ENCODE measurements at places on chromosomes 16 and 17.
A peak's percentile ranks its signal among the peaks of the same experiment; 100 is the strongest.

DNA sequence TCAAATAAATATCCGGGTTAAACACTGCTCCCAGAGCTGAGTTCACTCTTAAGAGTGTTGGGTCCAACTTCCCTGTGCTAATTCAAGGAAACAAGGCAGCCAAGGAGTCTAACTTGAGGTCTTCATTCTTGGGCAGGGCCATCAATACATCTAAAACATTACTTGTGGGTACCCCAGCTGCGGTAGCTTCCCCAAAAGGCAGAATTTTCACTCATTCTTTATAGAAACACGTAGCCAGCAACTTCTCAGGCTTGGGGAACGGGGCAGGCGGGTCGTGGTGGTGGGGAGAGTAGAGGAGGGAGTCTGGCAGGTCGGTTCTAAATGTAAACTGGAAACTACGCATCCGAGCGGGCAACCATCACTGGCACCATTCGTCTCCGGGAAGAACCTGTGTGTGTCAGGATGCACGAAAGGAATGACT lies 666 bp upstream of the METTL9 start:
- no peak for DNase-seq

GRCh38 chr17:48617471-48618255 lies 2.6 kb upstream of the HOXB8 start:
- no peak for DNase-seq

- DNase-seq = no peak
Measured at GRCh38 chr16:11907160-11907970, 8.4 kb downstream of the GSPT1 start.

- no peak for DNase-seq
Measured at GRCh38 chr16:75402821-75403475, 30.4 kb downstream of the CFDP1 start.

- no peak for DNase-seq
Measured at GRCh38 chr17:17416400-17417360, 60.1 kb upstream of the MED9 start.

GRCh38 chr17:69057280-69057679 lies 3.4 kb downstream of the ABCA9 start:
- no peak for DNase-seq

GRCh38 chr17:36611345-36612072 lies 10.1 kb downstream of the MRM1 start:
- no peak for DNase-seq

DNA sequence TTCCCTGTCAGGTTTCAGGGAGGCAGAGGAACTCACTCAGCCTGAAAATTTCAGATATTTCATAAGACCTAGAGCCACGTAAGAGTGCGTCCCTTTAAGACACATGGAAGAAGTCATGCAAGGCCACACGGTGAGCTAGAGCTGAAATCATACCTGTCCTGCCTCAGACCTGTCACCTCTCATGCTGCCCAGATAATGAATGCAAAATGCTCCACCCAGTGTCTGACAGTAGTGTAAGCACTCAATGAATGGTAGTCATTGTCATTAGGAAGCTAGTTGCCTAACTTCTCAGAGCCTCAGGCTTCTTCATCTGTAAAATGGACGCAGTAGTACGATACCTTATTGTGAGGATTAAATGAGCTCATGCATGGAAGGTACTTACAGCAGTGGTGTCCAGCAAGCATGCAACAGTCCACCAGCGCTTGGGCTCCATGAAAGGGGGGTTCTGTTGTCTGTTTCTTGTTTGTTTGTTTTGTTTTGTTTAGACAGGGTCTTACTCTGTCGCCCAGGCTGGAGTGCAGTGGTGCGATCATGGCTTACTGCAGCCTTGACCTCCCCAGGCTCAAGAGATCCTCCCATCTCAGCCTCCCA lies 60.7 kb downstream of the WSB1 start:
- no peak for DNase-seq

DNA sequence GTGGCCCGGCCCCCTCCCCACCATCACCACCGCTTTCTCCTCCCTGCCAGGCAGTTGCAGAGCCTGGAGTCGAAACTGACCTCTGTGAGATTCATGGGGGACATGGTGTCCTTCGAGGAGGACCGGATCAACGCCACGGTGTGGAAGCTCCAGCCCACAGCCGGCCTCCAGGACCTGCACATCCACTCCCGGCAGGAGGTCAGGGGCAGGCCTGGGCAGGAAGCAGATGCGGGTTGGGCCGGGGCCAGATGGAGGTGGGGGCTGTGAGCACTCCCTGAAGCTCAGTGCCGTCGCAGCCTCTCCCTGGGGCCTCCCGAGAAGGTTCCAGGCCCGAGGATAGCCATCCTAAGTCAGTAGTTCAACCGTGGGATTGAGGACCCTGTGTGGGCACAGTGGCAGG lies 14.2 kb upstream of the ADGRG3 start:
- no peak for DNase-seq

DNA sequence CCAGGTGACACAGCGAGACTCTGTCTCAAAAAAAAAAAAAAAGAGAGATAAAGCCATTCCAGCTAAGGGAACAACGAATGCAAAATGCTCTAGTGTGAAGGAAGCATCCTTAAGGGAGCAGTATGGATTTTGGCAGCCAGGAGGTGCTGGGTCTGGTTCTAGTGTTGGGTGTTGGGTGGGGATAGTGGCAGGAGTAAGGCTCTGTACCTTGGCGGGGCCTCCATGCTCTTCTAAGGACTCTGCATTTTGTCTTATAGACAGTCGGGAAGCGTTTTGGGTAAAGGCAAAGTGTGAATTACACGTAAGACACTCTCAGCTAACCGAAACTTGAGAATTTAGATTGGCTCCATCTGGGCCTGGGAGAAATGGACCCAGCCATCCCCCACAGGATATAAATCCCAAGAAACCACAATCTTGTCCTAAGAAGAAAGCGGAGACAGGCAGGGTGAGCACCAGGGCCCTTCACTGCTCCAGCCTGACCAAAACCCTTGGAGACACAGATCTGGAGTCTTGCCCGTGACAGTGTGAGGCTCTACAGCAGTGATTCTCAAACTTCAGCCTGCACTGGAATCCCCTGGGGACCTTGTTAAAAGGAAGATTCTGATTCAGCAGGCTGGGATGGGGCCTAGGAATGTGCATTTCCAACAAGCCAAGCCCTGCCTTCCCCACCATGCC lies 33.1 kb upstream of the PHB1 start:
- no peak for DNase-seq

GRCh38 chr17:8124350-8125153 lies 646 bp upstream of the HES7 start:
- DNase-seq = no peak

- peak; percentile 79 for DNase-seq
Measured at GRCh38 chr16:11224894-11225676, 30.9 kb downstream of the SOCS1 start.

DNA sequence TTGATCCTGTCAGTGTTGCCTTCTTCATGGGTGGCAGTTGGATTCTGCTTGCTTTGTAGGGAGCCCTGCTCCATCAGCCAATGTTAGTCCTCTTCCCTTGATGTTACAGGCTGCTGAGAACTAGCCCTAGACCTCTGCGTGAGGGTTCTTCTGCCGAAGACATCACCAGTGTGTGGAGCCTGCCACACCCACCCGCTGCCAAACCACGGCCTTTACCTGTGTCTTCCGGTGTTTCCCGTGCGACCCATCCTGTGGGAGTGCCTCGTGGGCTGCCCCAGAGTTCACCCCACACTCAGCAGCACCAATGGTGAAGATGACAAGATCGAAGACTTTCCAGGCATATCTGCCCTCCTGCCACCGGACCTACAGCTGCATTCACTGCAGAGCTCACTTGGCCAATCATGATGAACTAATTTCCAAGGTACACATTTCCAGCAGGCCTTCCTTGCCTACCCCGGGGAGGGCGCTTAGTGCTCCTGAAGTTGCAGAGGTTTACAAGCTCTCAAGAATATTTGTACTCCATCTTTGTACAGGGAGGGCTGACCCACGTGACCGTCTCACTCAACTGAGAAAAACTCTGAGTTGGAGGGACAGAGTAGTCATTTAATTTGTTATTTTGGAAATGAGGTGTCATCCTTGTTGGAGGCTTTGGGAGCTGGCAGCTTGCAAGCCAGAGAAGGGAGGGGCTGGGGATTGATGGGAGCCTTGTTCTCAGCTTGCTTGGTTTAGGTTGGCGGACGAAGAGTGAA lies 21.8 kb downstream of the YPEL2 start:
- no peak for DNase-seq

- peak; percentile 30 for DNase-seq
Measured at GRCh38 chr17:5097101-5097834, 14.4 kb downstream of the ZNF232 start.

DNA sequence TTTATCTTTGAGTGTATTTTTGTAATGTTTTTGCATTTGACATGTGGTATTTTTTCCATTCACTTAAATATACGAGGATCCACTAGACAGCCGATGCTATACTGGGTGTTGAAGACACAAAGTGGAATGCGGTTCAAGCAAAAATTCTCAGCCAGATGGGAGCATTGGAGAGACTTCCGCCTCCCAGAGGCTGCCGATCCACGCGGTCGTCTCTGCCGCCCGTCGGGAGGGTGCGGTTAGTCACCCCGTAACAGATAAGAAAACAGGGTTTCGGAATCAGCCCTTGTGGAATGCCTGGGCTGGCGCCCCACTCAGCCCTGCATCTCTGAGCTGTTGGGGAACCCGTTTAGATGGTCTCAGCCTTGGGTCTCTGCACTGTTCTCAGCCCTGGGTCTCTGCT lies 7.3 kb downstream of the GSE1 start:
- no peak for DNase-seq

DNA sequence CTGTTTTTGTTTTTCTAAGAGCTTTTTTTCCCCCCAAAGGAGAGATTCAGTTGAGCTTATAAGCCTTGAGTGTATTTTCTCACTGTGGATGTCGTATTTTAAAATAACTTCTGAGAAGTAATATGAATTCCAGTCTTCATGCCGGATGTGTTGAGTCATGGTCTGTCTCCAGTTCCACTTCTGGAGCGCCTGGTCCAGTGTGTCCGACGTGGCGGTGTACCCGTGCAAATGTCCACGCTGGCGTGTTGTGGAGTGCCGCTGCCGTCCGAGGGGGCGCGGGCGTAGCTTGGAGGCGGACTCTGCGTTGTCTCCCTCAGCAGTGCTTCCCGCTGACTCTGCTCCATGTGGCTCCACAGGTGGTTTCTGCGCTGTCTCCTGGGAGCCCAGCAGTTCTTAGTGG lies 60.9 kb upstream of the ZNF750 start:
- no peak for DNase-seq

- no peak for DNase-seq
Measured at GRCh38 chr17:17320188-17320910, 17.2 kb downstream of the NT5M start.

DNA sequence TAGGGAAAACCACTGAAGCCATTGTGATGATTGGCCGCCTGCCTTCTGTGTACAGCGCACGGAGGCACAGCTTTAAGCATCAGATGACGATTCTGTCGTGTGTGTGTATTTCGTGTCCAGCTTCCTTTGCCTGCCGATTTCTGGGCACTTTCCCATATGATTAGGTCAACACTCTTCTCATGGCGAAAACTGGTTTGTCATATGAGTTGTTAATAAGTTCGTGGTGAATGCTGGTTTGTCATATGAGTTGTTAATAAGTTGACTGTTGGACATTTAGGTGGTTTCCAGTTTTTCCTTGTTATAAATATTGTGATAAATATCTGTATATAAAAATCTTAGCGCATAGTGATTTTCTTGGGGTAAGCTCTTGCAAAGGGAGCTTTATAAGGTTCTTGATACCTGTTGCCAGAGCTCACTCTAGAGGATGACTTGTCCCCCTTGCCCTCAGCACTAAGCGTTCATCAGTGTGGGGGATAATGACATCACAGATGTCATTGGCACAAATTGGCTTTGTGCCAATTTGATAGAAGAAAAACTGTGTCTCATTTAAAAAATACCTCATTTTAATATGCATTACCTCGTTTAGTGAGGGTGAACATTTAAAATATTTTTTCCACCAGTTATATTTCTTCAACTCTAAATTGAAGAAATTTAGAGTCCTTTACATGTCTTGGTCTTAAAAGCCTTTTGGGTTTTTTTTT lies 40.0 kb downstream of the PGS1 start:
- DNase-seq = no peak

DNA sequence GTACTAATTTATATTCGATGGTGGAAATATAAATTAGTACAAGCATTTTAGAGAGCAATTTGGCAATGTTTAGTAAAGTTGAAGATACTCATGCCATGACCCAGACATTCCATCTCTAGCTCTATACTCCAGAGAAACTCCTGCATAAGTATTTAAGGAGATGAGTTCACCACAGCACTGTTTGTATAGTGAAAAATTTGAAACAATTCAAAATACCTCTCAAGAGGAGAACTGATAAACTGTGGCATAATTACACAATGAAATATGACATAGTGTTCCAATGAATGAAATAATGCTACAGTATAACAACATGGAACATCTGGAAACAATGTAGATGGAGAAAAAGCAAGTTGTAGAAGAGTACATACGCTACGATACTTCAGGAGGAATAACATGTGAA lies 48.6 kb upstream of the IRX3 start:
- DNase-seq = no peak

- DNase-seq = no peak
Measured at GRCh38 chr16:65392806-65393565, 271.1 kb upstream of the CDH11 start.

DNA sequence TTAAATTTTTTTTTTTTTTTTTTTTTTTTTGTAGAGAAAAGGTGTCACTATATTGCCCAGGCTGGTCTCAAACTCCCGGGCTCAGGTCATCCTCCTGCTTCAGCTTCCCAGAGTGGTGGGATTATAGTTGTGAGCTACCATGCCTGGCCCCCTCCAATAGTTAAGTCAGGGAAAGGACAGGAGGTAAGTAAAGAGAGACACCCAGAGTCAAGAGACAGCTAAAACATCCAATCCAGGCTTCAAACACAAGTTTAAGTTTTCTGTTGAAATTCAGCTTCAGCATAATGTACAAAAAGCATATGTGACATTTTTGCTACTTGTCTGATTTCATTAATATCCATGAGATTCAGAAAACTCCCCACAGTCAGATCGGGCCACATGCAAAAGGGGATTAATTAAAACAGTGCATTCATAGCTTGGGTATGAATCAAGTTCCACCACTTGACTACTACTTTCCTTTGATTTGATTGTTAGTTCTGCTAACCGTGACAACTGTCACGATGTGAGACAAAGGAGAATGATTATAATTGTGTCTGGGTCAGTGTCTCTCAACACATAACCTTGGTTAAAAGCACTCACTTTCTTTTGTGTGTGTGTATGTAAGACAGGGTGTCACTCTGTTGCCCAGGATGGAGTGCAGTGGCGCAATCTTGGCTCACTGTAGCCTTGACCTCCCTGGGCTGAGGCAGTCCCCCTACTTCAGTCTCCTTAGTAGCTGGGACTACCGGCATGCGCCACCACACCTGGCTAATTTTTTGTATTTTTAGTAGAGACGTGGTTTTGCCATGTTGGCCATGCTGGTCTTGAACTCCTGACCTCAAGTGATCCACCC lies 184.9 kb downstream of the PARN start:
- DNase-seq = no peak
